Left ventricle myocardium superior (tissue), 1 donor: ENCODE measurements at places on chromosomes 3 and 15. TPM values are rescaled to one million over a fixed set of nuclear protein-coding genes. Genes with fewer than 3 reads are reported as not detected.

The CLEC3B gene
- 68.0 TPM for total RNA-seq

The CLDN18 gene
- not detected for total RNA-seq

DNA sequence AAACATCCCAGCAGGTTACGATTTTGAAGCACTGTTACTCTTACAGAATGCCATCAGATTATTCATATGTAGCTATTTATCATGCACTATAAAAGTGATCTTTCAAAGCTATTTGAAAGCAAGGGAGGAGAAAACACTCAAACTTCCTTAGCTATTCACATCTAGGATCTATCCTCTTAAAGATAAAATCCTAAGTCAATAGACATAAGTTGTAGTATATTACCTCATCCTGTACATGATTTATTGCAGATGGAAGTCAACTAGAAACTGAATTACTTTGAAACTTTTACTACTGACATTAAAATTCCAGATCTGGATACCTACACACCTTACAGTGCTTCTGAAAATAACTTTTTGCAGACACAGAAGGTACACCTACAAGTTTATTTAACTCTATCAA is 197.2 kb downstream of the MEIS2 start:
- DNase-seq, result no peak

GRCh38 chr3:52512727-52513126 is 17.6 kb downstream of the STAB1 start:
- no peak for DNase-seq

DNA sequence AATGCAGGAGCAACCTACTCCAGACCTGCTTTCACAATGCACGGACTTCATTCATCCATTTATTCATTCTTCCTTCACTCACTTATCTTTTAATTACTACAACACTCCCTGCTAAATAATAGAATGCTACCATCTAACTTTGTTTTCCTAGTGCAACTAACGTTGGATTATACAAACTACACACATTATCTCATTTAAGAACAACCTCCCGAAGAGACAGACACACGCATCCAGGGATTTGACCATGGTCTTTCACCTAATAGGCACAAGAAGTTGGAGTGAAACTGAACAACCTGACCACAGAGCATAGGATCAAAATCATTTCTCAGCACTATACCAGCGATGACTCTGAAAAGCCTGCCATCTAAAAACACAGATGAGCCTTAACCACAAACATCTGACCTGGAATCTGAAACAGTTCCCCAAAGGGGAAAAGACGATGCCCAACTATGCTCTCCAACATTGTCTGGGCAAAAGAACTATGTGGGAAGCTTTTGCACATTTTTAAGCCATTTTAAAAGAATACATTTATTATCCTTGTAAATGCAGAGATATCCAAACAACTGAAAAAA is 21.0 kb downstream of the ZNF385D start:
- no peak for DNase-seq

DNA sequence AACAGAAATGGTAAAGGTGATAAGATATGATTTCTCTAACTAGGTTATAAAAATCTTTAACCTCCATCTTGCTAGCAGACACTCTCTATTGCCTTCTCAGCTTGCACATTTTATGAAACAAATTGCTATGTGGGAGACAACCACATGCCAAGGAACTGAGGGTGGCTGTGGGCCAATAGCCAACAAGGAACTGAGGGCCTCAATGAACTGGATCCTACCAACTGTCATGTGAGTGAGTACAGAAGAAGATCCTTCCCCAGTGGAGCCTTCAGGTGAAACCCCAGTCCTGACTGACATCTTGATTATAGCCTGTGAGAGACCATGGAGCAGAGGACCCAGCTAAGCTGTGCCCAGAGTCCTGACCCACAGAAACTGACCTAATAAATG is 129.2 kb upstream of the LRIG1 start:
- no peak for DNase-seq
